ENCODE measurements at places on chromosomes 13 and 19. TPM values are rescaled to one million over a fixed set of nuclear protein-coding genes. Genes with fewer than 3 reads are reported as not detected.

GRCh38 chr19:42420055-42420544 lies 7.1 kb downstream of the LIPE start:
- DNase-seq = no peak

GRCh38 chr13:29943686-29944085 lies 93.3 kb upstream of the UBL3 start:
- no peak for DNase-seq

MADCAM1 gene
- total RNA-seq = 0.34 TPM

CALR3 gene
- not detected for total RNA-seq

CEBPA gene
- 3.4 TPM for total RNA-seq
